Right atrium auricular region (tissue), 2 donors: ENCODE measurements at places on chromosomes 6 and 20. TPM values are rescaled to one million over a fixed set of nuclear protein-coding genes. Genes with fewer than 3 reads are reported as not detected.

DNA sequence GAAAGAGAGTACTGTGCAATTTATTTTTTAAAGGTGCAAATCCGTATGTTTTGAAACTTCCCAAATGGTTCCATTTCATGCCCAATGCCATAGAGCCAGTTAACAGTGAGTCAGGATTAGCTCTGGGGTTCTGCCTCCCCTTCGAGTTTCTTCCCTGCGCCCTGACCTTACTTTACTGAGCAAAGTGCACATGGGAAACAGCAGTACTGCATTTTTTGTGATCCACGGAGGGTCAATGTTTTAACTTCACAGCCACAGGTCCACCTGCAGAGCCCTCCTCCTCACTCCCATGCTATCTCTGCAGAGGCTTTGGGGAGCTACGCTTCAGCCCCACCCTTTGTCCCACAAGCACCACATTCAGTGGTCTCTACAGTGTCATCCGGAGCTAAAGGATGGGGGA, 44.0 kb upstream of the CNKSR3 start:
- no peak for DNase-seq

DNA sequence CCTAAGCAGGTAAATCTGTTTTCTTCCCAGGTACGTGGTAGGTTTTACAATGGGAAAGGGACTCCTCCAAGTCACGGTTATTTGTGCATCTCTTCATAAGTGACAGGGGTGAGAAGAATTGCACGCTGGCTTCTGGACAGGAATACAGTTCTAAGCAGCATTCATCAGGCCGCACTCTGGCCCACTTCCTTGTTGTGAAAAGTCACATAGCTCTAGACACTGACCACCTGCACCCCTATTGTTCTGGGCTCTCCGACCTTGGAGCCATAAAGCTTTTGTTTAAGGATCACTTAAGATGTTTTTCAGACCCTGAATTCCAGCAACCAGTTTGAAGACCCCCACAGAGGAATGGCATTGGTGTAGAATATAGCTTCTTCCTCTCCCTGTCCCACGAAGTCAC, 31.4 kb downstream of the RAMACL start:
- DNase-seq, result no peak

DNA sequence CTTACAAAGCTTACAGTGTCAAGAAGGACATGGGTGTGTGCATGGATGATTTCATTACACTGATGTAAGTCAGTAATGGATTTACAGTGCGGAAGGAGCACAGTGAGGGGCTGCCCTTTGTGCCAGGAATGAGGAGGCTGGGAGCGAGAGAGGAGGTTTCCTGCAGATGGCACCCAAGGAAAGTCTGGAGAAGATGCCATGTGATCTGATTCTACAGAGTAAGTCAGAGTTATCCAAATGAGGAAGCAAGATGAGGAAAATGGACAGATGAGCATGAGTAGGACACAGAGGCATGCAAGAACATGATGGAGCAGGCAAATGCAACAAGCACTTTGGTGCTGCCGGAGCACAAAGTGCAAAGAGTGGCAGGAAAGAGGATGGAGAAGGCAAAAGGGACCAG, 29.7 kb downstream of the MAP7 start:
- no peak for DNase-seq

GRCh38 chr6:95991906-95992305, 23.9 kb upstream of the FUT9 start:
- no peak for DNase-seq

DNA sequence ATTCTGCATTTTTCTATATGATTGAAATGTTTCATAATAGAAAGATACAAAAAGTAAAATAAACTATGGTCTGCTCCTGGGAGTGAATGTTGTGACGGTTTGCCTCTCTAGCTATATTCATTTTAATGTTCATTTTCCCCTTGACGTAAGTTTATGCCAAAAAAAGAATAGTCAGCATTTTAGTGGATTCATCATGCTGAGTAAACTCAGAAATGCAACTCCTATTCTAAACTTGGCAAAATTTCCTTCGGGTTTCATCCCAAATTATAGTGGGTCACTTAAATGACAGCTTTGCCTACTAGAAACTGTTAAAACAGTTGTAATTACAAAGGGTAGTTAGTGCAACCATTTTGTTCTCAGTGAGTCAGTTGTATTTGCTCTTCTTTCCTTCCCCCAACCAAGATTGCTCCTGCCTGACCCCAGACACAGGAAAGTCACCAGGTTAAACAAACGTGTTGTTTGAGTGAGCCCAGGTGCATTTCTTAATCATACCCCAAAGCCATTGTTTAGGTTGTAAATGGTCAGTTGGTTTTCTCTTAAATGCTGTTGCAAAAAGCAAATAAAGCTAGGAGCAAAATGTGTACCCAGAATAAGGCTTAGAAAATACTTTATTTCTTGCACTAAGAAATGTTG, 482.3 kb upstream of the SOX4 start:
- DNase-seq, result no peak

The CRISP3 gene
- not detected for total RNA-seq
